ENCODE measurements at places on chromosomes 3 and 15.

- DNase-seq: no peak
Observed at GRCh38 chr3:52679199-52679538, 6.5 kb downstream of the PBRM1 start.

- no peak for DNase-seq
Observed at GRCh38 chr3:26260139-26260538, 362.4 kb upstream of the LRRC3B start.

GRCh38 chr3:79587150-79587549 is 180.6 kb downstream of the ROBO1 start:
- DNase-seq: no peak

DNA sequence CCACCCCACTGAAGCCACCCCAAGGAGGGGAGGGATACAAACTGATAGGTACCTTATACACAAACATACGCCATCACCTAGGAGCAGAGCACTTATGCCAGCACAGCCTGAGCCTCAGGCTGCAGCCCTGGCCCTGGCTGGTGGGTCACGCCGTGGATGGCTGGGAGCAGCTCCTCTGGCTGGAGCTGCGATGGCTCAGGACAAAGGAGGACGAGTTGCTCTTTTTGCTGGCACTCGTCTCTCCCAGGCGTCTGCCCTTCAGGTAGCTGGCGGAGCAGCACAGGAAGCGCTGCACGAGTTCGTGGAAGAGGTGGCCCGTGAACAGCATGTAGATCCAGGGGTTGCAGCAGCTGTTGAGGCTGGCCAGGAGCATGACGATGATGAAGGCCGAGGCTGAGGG is 16.6 kb downstream of the OXTR start:
- no peak for DNase-seq

DNA sequence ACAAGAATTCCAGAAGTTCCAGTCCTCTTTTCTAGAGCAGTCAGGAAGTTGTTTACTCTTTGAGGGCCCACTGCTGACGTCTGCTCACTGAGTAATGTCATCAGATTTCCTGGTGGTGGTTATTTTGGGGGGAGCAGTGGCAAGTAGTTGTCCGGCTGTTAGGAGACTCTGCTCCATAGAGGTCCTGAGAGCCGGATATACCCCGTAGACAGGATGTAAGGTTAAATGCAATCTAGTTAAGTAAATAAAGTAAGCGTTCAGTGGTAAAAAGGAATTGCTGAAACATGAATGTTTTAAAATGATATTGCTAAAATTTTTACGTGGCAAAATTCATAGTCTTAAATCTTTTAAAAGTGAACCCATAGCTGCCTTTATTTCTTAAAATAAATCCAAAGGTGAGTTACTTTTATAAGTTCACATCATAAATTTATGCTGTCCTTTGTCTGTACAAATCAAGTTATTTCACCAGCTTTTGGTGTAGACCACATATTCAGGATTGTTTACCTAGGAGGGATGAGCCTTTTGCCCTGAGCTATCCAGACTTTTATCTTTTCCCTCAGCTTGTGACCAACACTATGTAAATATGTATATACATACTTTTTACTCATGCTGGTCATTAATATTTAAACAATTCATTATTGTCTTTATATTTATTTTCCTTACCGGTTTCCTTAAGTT is 65.8 kb downstream of the PDE8A start:
- DNase-seq: no peak
